Activated effector memory CD4-positive, alpha-beta T cell treated with Interleukin-2 at 50 U/mL for 16 hours (primary cell): ENCODE measurements at places on chromosomes 1 and 21.

DNA sequence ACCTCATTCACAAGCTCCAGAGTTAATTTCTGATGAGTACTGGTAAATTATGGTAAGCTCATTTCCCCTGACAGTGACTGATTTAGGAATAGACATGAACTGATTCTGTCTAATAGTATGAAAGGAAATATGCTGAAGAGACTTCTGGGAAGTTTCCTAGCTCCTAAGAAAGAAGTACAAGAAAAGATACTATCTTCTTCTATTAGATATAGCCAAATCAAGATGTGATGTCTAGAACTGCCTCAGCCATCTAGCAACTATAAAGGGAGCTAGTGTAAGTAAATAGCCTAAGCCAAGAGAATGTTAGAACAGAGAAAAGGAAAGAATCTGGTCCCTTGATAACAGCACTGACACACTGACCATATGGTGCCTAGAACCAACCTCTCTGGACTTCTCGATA is 10.7 kb upstream of the PHTF1 start:
- DNase-seq: no peak

- DNase-seq: no peak
Measured at GRCh38 chr1:95308276-95309030, 74.4 kb downstream of the RWDD3 start.

DNA sequence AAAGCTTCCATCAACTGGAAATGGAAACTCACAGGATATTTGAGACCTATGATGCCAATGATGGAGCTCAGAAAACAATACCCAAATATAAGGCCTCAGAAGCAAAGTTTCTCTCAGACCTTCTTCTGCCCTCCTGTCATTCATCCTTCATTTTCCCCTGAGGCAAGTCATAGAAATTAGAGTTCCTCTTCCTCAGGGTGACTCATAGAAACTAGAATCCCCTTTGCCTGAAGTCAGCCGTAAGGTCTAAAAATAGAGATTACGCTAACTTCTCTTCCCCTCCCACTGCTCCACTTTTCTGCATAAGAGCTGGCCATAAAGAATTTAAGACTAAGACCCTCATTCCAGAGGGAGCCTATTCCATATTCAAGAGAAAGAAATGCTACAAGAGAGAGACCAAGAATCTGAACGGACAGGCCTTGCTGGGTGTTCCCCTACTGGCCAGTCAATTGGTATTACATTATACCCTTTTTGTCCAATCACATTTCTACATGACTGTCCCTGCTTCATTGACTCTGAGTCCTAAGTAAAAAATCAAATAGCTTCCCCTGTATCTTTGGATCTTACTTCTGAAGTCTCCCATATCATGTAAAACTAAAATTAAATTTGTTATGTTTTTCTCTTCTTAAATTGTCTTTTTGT is 994.9 kb downstream of the ADGRL2 start:
- no peak for DNase-seq

- DNase-seq: no peak
Measured at GRCh38 chr1:193431265-193431977, 245.0 kb upstream of the B3GALT2 start.

DNA sequence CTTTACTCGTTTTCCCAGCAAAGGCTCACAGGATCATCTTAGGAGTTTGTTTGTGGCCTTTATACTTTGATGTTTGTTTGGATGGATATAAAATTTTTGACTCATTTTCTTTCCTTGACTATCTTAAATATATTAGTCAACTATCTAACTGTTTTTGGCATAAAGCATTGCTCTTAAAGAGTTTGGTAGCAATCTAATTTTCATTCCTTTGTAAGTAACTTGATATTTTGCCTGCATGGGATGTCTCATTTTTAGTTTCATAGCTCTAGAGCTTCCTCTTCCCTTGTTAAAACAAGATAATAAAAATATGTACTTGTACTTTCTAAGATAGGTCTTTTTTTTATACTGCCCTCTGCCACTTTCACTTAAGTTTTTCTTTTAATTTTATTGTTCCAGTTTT is 161.9 kb downstream of the MAGI3 start:
- no peak for DNase-seq

GRCh38 chr1:117681093-117681900 is 75.4 kb downstream of the TENT5C start:
- DNase-seq: no peak

DNA sequence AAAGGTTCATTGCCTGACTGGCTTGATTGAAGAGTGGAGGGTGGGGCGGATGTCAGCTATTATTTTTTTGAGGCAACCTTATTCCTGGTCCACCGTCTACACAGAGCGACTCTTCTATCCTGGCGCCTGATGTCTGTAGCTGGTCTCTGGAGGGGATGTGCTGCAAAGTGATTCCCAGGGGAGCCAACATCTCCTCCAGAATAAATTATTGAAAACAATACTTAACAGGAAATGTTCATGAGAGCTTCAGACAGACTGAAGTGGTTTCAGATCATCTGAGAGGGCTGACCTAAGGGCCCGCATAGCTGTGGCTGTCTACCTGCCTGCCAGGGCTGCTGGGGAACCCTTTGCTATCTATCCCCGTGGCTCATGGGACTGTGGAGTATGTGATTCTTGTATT is 66.7 kb downstream of the TEX35 start:
- DNase-seq: no peak

DNA sequence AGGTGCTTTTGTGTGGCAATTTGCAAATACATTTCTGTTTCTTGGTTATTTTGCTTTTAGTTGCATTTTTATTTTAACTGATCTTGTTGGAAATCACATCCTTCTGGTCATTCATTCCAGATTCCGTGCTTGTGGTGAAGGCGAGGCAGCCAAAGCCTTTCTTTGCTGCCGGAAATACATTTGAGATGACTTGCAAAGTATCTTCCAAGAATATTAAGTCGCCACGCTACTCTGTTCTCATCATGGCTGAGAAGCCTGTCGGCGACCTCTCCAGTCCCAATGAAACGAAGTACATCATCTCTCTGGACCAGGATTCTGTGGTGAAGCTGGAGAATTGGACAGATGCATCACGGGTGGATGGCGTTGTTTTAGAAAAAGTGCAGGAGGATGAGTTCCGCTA is 34.8 kb upstream of the CD101 start:
- DNase-seq: no peak

DNA sequence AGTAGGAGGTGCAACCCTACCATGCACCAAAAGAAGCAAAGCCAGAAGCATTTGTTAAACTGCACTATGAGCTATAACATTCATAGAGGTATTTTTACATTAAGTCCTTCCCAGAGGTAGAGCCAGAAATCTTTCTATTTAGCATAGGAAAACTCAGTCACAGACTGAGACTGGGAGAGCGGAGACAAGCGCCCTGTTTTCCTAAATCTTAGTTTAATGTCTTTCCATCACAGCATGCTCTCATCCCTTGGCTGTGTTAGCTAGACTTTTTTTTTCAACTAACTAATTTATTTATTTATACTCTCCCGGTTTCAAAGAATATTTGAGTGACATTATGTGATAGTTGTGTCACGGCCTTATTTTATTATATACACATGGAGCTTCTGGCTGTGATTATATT is 304.1 kb downstream of the LMX1A start:
- DNase-seq: no peak

DNA sequence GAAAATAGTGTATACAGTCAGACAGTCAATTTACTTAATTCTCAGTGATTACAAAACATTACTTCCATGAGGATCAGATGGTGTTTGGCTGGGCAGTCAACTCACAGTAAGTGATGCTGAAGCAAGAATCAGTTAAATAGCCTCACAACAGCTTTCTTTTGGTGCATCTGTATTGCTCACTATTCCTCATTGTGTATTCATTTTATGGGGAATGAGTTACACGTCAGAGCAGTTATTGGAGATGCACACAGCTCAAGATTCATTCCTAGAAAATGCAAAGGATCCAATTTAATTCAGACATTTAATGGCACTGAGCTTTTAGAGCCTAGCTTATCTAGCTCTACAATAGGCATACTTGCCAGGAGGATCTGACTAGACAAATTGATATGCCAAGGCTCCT is 150.6 kb downstream of the HS2ST1 start:
- no peak for DNase-seq

- no peak for DNase-seq
Measured at GRCh38 chr1:94876362-94876761, 50.5 kb downstream of the CNN3 start.

DNA sequence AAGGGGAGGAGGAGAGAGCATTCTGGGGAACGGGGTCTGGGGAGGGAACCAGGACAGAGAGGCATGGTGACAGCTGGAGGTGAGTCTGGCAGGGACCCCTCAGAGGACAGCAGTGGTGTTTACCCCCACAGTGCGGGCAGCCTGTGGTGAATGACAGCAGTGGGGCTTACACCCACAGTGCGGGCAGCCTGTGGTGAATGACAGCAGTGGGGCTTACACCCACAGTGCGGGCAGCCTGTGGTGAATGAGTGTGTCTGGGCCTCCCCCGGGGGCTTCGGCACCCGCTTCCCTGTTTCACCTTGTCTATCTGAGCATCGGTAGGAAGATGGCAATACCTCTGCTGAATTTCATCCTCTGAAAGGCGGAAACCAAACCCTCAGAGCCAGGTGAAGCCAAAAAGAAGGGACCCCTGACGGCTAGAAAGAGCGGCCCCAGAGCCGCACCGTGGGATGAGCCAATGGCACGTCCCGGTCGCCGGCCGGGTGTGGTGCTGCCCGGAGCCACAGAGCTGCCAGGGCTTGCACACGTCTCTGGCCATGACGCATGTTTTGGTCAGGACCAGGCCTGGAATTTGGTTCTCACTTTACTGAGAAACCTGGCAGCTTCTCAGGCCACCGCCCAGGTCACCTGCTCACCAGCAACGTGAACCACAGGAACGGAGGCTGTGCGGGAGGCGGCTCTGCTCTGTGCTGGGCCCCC is 54.1 kb downstream of the SIK1 start:
- no peak for DNase-seq

GRCh38 chr1:211480941-211481545 is 10.9 kb downstream of the RD3 start:
- DNase-seq: no peak

DNA sequence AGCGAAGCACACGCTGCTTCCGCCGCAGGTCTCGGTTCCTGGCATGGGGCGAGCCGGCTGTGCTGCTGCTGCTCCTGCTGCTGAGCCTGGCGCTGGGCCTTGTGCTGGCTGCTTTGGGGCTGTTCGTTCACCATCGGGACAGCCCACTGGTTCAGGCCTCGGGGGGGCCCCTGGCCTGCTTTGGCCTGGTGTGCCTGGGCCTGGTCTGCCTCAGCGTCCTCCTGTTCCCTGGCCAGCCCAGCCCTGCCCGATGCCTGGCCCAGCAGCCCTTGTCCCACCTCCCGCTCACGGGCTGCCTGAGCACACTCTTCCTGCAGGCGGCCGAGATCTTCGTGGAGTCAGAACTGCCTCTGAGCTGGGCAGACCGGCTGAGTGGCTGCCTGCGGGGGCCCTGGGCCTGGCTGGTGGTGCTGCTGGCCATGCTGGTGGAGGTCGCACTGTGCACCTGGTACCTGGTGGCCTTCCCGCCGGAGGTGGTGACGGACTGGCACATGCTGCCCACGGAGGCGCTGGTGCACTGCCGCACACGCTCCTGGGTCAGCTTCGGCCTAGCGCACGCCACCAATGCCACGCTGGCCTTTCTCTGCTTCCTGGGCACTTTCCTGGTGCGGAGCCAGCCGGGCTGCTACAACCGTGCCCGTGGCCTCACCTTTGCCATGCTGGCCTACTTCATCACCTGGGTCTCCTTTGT is 2.6 kb downstream of the TAS1R3 start:
- no peak for DNase-seq

GRCh38 chr1:14997646-14998276 is 155.8 kb upstream of the TMEM51 start:
- DNase-seq: no peak

DNA sequence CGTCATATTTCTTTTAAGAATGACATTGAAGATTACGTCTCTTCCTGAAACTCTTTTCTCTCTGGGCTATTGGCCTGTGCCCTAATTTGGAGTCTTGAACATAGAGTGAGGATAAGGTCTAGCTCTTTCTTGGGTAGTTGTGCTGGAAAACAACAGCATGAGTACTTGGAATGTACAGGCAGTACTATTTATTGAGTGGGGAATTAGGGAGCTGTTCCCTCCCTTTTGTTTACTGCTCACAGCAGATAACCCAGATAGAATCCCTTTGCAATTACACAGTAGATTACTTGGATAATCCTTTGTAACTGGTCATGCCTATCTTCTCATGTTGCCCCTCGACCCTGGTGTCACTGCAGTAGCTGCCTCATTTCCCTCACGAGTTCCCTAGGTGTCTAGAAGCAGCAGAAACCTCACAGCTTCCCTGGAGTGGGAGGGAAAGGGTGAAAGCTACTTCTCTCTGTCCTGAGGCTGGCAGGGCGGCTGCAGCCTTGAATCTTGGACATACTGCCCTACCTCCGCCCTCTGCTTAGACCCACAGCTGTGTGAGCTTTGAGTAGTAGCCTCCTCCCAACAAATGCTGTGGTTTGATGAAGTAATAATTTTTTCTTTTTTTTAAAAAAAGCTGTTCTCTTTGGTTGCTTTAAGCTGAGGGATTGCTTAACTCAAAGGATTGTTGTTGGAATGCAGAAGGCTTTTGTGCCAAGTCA is 70.6 kb downstream of the FGGY start:
- no peak for DNase-seq

- no peak for DNase-seq
Measured at GRCh38 chr1:230144010-230144614, 77.1 kb downstream of the GALNT2 start.

DNA sequence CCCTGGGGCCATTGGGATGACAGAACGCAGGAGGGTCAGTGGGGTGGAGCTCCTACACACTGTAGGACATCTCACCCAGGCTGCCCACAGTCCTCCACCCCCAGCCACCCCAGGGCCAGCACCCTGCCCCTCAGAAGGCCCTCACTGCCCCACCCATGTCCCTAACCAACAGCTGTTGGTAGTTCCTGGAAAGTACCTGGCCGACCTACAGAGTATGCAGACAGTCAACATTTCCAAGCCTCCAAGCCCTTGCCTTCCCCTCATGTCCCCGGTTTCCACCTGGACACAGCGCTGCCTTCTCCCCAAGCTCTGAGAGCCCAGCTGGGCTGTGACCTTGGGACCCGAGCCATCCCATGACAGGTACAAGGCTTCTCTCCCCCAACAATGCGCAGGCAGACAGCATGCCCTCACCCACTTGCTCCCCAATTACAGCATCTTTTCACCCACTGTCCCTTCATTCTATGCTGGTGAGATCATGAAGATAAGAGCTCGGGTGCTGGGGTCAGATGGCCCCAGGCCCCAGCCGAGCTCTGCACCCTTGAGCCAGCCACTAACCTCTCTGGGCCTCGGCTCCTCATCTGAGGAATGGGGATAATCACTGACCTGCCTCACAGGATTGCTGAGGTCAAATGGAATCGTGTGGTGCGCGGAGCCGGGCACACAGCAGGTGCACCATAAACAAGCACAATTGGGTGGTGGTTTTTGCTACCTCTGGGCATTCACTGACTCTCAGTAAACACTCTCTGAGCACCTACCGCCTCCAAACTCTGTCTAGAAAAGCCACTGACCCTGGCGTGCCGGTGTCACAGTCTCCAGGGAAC is 11.2 kb downstream of the LAPTM5 start:
- no peak for DNase-seq
